Stimulated activated CD4-positive, alpha-beta T cell treated with anti-CD3 and anti-CD28 coated beads, Interleukin-12 subunit alpha, Interleukin-12 subunit beta, amount 100 ng/mL, for 48 hours (primary cell): ENCODE measurements at places on chromosomes 2 and 18.

DNA sequence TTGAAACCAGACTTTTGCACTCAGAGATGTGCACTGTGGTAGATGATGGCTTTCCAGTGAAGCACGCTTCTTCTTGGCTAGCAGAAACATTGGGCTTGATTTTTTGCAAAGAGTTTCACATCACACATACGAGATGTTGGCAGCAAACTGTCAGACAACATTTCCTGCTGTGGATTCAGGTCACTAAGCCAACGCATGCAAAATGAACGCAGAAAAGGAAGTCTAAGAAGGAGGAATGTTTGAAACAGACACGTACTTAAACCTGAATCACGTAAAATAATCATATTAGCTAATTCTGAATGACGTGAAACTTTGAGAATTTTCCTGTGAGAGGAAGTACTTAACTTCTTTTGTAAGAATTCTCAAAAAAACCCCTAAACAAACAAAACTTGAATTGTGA lies 88.1 kb downstream of the EPB41L3 start:
- no peak for DNase-seq

DNA sequence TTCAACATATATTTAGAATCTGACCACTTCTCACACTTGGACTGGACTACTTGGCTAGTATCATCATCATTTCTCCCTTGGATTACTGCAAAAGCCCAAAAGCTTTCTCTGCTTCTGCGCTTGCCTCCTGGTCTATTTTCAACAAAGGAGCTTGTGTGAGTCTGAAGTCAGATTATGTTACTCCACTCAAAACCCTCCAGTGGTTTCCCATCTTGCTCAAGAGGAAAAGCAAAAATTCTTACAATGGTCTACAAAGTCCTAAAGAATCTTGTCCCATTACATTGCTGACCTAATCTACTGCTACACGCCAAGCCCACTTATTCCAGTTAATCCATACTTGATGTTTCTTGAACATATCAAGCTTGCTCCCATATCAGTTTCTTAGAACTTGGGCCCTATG lies 9.6 kb downstream of the PREPL start:
- no peak for DNase-seq

GRCh38 chr18:39366656-39367055 lies 1801.1 kb upstream of the CELF4 start:
- no peak for DNase-seq

- DNase-seq = no peak
Observed at GRCh38 chr18:5972298-5972697, 77.0 kb upstream of the TMEM200C start.

DNA sequence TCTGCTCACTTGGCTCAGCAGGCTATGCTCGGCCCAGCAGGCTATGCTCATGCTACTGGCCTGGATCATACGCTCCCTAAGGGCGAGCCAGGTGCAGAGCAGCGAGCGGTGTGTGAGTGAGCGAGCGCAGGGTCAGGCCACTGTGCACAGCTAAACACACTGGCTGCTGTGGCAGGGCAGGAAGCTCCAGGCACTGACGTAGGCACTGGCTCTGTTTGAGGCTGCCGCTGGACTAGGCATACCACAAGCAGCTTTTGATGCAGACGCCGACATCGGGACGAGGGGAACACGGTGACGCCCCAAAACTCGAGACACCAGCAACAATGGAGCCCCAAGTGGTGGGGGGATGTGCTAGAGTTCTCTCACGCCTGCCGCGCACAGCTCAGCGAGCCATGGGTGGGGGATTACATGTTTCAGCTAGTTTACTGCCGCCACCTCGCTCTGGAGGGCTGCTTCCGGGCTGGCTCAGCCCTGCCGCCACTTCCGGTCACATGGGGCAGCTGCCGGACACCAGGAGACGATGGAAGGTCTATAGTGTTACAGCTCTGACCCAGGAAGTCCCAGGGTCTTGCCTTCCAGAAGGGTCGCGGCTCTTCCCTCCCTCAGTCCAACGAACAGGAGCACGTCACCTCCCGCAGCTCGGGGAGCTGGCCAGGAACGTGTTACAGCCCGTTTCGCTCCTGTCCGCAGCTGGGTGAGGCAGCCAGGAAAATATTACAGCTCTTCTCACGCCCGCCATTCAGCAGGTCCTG lies 1176.9 kb upstream of the LRRTM1 start:
- DNase-seq = no peak

- no peak for DNase-seq
Observed at GRCh38 chr2:217845301-217845700, 157.5 kb downstream of the TNS1 start.

GRCh38 chr2:170647741-170648436 lies 67.2 kb upstream of the SP5 start:
- DNase-seq = no peak

GRCh38 chr2:240701736-240702639 lies 10.3 kb downstream of the AQP12A start:
- DNase-seq = no peak

DNA sequence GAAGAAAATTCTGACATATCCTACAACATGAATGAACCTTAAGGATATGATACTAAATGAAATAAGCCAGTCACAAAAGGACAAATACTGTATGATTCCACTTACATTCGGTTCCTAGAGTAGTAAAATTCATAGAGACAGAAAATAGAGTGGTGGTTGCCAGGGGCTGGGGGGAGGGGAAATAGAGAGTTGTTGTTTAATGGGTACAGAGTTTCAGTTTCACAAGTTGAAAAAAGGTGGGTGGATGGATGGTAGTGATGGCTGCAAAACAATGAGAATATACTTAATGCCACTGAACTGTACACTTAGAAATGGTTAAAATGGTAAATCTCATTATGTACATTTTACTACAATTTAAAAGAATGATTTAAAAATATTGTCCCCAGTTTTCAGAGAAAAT lies 53.3 kb upstream of the NFU1 start:
- DNase-seq = peak; percentile 34

DNA sequence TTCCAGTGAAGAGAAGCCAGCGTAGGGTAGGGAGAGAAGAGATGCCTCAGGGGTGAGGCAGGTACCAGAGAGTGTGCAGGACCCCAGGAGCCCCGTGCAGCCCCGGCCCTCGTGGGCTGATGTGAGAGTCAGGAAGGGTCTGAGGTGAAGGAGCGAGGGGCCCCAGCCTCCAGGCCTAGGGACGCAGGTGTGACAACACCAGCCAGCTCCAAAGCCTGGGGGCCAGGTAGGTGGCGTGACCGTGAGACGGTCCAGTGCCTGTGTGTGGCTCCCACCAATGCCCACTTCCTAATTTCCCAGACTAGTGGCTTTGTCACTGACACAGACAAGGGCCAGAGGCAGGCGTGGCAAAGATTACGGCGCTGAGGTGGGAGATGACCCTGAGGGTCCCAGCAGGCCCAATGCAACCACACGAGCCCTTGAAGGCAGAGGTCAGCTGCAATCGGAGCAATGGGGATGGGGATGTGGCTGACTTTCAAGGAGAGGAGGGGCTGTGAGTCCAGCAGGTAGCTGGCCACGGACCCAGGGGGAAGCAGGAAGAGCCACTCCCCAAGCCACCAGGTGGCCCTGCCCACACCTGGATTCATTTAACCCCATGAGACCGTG lies 86.0 kb upstream of the SNTG2 start:
- DNase-seq = no peak

- DNase-seq = no peak
Observed at GRCh38 chr2:50490991-50491390, 540.9 kb downstream of the NRXN1 start.

DNA sequence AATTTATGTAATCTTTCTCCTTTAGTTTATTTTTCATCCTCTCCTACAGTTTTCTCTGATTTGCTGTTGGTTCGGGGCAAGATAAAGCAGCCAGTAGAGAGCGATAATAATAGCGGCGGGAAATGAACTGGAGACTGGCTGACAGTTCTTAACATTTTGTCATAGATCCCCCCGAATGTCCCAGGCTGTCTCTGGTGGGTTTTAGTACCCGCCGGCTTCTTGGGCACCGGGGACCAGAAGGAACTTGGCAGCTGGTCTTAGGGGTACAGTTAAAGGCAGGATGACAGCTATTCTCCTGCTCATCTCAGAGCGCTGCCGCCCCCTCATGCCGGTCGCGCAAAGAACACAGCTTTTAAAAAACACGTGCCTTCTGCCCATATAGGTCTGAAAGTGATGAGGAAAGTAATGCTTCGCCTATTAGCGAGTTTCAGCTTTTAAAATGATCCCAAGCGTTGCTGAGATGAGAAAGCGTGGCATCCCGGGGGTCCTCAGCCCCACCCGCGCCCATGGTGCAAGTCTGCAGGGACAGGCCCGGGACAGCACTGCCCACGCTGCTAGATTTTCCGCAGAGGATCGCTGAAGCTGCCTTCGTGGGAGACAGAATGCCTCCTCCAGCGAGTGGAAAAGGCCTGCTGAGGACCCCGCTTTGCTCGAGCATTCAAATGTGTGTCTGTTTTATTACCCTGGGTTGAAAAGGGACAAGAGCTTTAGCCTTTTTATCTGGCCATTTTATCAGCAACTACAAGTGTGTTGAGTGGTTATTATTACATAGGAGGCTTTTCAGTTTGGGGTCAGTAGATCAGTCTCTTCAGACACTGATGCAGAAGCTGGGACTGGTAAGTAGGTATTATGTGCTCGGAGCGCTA lies 3.8 kb downstream of the ONECUT2 start:
- DNase-seq = no peak

GRCh38 chr2:138610201-138610953 lies 108.8 kb downstream of the SPOPL start:
- DNase-seq = no peak

DNA sequence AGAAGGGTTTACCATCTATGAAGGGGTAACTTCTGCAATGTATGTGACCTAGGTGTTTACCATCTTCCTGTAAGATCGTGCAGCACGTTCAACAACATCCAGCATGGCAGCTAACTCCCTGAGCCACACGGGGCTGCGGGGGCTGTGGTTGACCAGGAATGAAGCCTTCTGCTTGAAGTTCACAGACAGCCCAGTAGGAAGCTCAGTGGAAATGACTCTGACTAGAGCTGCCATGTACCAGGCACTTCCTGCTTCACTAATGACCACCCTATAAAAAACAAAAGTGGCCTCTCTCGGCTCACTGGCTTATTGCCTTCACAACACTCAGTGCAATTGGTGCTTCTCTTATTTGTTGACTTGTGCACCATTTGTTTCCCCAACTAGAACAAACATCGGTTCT lies 99.7 kb upstream of the SMAD7 start:
- no peak for DNase-seq

- no peak for DNase-seq
Observed at GRCh38 chr2:157254041-157254440, 3.5 kb upstream of the GALNT5 start.

- no peak for DNase-seq
Observed at GRCh38 chr2:208266936-208267335, 881 bp downstream of the PIKFYVE start.

DNA sequence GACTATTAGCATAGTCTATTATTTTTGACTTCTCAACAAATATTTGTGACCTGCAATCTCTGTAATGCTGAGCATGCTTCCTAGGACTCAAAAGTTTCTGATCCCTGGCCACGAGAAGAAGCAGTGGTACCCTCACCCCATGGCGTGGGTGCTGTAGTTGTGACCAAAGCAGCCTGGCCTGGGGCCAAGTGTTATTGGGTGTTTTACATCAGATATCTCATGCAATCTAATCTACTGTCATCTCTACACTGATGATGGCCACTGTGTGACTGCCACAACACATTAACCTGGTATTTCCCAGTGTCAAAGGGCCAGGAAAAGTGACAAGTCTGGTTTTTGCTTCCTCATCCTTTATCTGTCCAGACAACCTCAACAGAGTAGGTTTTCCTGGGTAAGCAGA lies 80.8 kb upstream of the WIPF1 start:
- DNase-seq = no peak

- no peak for DNase-seq
Observed at GRCh38 chr2:234474654-234475053, 22.2 kb downstream of the ARL4C start.

- DNase-seq = no peak
Observed at GRCh38 chr2:63700271-63700670, 111.5 kb downstream of the MDH1 start.

DNA sequence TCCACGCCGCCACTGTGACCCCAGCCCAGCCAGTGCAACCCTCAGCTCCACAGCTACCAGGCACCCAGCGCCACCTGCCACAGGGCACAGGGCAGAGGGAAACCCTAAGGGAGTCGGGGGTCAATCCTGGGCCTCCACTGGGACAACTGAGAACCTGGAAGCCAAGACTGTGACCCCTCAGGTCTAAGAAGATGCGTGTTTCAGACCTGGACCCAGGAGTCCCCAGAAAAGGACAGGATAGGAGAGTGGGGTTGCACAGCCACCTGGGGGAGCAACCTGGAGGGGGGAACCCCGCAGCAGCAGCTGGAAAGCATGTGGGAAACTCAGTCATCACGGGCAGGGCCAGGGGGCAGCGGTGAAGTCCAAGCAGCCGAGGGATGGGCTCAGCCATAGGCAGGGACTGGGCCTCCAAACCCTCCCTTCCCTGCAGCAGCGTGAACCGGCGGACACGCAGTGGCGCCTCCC lies 4.1 kb downstream of the ESPNL start:
- no peak for DNase-seq

DNA sequence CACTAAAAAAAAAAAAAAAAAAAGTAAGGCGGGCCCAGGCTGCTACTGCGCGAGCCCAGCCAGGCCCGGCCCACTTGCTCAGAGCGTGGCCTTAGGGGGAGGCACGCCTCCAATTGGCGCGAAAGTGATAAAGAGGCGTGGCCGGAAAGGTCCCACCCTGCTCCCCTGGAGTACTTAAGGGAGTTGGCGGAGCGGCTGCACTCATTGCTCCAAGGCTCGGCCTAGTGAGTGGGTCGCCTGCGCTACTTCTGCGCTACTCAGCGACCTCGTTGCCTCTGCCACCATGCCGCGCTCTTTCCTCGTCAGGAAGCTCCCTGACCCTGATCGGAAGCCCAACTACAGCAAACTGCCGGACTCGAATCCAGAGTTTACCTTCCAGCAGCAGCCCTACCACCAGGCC lies 36.9 kb downstream of the UNC80 start:
- no peak for DNase-seq

DNA sequence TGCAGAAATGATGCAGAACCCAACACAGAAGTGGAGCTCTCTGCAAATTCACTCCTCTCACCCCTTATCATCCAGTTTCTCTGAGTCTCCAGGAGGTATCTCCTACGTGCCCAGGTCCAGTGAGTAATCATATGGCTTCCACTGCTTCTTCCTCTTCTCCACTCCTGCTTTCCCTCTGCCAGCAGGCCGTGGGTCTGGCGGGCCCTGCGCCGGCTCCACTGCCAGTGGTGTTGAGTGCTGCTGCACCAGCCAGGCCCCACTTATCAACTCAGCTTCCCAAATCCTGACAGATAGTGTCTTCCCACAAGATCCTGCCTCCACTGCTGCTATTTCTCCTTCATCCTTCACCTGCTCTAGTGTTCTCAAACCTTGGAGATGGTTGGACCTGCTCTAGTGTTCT lies 227.6 kb upstream of the PARD3B start:
- DNase-seq = no peak

DNA sequence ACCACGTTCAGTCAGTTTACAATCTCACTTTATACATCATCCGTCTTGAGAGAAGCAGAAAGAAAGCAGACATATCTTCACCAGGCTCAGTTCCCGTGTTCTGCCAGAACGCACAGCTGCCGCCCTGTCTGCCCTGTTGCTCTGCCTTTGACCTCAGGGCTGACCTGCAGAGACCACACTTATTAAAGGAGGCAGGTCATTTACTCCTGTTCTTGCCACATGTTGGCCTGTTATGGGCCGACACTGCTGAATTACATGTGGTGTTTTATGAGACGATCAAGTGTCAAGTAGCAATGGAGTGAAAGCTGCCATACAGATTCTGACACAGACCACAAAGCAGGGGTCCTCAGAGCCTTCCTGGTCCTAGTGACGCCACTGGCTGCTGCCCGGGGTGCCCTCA lies 232.2 kb downstream of the TTC32 start:
- no peak for DNase-seq

- DNase-seq = no peak
Observed at GRCh38 chr2:185796758-185797157, 58.2 kb downstream of the FSIP2 start.
